NCI-H1105 treated with DMSO at 0.1 percent for 48 hours (cell line): ENCODE measurements at places on chromosomes 2 and 18.
A peak's percentile ranks its signal among the peaks of the same experiment; 100 is the strongest.

GRCh38 chr2:179622112-179622511 is 239.3 kb downstream of the ZNF385B start:
- DNase-seq: no peak

DNA sequence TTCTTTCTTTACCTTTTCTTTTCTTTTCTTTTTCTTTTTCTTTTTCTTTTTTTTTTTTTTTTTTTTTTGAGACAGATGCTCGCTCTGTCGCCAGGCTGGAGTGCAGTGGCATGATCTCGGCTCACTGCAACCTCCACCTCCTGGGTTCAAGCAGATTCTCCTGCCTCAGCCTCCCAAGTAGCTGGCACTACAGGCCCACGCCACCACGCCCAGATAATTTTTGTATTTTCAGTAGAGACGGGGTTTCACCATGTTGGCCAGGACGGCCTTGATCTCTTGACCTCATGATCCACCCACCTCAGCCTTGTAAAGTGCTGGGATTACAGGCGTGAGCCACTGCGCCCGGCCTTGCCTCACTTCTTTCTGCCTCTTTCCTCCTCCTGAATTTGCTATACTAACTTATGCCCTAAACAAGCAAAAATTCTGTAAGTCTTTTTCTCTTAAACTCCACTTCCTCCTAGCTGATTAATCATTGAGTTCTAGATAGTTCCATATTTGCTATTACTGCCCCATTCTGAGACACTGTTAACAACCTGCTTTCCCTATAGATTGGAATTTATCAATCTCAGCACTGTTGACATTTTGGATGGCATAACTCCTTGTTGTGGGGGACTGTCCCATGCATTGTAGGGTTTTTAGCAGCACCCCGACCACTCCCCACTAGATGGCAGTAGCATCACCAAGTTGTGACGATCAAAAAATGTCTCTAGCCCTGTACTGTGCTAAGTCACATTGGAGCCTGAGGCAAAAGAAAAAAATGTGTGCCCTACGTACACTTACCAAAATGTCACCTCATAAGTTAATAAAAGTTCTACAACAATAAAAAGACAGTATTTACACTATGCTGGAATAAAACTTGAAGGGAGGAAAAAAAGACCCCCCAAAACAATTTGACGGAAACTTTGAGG is 16.4 kb upstream of the THADA start:
- peak; percentile 66 for DNase-seq

- DNase-seq: no peak
These were observed 130.6 kb downstream of the CABLES1 start for GRCh38 chr18:23265682-23266399.

GRCh38 chr2:82027921-82028615 is 1723.5 kb upstream of the LRRTM1 start:
- no peak for DNase-seq

GRCh38 chr2:170147576-170147975 is 30.4 kb upstream of the MYO3B start:
- DNase-seq: no peak

DNA sequence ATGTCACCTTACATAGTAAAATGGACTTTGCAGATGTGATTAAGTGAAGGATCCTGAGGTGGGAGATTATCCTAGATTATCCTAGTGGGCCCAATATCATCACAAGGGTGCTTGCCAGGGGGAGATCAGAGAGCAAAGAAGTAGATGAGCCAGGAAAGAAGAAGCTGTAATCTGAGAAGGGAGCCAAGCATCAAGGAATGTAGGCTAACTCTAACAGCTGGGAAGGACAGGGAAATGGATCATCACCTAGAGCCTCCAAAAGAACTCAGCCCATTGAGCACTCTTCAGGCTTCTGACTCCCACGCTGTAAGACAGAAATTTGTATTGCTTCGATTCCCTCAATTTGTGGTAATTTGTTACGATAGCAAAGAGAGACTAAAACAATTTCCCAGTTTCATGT is 309.9 kb downstream of the LRP1B start:
- no peak for DNase-seq

DNA sequence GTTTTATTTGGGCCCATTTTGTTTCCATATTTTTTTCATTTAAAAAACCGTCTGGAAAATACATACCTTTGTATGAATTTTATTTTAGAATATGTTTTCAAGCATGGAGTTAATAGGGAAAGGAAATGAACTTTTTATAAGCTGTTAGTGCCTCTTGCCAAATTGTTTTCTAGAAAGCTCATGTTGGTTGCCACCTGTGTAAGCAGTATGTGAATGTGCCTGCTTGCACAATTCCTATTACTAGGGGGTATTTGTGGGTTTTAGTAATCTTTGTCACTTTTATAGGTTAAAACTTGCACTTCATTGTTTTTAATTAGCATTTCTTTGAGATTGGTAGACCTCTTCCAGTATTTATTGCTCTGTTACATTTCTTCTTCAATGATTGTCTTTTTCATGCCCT is 107.3 kb downstream of the TANC1 start:
- no peak for DNase-seq

DNA sequence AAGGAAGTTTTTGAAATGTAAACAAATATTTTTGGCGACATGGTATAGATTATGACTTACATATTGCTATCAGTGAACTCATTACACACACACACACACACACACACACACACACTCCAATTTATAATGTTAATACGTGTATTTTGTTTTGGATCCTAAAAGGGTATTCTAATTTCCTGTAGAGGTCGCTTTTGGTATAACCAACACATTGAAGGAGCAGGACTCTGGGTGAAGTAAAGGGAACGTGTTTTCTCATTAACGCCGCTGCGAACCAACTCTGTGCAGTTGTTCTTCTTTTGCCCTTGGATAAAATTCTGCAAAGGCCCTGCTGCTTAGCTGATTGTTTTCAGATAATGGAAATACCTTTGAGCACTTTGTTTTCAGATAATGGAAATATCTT is 190.4 kb downstream of the PMAIP1 start:
- DNase-seq: no peak

GRCh38 chr2:225117051-225117716 is 74.9 kb upstream of the DOCK10 start:
- DNase-seq: no peak

DNA sequence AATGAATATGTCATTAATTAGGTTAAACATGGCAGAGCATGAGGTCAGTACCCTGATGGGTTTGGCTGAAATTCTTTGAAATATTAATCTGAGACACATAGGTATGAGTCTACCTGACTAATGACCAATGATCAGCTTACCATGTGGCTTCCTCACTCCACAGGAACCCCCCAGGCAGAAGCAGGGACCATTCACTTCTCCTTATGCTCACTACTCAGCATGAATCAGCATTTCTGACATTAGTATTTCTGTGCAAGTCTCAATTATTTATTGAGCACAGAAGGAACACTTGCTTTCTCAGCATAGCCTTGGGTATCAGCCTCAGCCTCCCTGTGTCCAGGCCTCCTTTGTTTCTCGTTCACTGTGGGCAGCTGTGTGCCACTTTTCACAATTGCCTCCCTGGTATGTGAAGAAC is 9.3 kb upstream of the KCNE4 start:
- no peak for DNase-seq

DNA sequence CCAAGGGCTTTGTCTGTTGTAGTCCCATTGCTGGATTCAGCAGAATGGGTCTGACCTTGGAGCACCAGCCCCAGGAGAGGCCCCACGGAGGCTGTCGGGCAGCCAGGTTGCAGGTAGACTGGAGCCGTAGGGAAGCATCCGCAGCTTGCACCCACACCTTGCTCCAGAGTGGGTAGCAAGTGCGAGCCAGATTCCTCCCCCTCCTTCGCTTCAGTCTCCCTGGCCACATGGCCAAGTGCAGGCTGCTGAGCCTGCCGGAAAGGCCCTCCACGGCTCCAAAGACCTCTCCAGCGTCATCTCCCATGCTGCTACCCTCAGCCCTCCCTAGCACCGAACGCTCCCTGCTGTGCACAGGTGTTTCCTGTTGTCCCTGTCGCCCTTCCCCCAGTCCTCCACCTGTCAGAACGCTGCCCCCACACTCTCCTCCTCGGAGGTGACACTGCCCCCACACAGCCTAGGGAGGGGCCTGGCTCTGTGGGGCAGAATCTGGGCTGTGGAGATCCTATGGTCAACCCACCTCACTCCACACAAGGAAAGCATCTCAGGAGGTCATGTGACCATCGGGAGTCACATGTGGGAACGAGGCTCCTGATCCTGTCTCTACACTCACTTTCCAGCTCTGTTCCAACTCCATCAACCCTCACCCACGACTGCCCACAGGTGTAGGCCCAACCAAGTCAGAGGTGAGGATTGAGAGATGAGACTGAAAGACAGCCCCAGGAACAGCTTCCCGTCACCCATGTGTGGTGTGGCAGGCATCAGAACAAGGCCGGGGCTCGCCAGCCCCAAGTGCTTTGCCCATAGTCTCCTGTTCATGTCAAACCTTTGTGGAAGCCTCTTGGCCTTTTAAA is 8.3 kb downstream of the KCNF1 start:
- peak; percentile 30 for DNase-seq

- DNase-seq: no peak
These were observed 708.9 kb downstream of the RNF144A start for GRCh38 chr2:7626139-7626537.

DNA sequence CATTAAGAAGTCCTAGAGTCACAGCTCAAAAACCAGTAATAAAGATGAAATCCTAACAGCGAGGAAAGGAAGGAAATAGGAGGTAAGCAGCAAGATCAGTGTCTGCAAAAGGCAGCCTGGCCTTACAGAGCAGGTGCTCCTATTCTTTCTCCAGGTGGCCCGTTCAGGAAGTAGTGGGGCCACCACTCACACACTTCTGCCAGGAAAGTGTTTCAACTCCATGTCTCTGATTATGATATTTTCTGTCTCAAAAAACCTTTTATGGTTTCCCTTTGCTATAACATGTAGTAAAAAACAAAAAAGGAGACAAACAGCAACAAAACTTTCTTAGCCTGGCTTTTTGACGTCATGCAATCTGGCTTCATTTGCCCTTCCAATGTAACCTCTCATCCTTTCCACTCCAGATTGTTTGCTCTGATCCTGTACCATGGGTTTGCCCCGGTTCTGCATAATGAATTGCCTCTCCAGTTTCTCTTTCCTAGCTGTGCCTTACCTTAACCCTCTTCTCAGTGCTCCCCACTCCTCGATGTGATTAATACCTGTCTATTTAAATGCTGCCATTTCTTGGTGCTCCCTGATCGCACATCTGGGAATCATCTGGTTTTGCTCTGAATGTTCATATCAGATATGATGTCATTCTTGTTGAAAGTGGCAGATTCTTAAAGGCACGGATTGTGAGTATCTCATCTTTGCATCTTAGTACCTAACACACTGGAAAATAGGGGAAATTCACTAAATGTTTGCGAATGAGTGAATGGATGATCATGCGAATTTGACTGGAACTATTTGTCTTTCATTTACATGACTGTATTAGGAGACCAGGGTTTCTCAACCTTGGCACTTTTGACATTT is 50.6 kb upstream of the PTPRM start:
- DNase-seq: no peak

DNA sequence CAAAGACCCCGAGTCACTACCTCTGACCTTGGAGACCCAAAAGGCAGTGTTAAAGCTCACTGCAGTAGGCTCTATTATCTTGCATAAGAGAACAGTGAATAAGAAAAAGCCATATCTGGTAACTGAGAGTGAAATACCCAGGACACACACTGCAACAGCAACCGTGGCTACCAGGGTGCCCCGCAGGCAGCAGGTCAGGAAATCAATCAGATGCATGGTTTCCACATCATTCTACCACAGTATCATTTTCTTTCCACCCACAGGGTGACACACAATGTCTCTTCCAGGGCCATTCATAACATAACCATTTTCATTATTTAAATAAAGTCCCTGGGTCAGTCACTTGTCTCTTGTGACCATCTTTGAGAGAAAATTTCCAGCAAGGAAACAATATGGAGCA is 131.3 kb downstream of the CCBE1 start:
- DNase-seq: no peak

GRCh38 chr2:195151711-195152110 is 505.3 kb upstream of the SLC39A10 start:
- no peak for DNase-seq

GRCh38 chr2:176725873-176726645 is 456.8 kb downstream of the MTX2 start:
- no peak for DNase-seq

- peak; percentile 35 for DNase-seq
These were observed 1.6 kb downstream of the KCNJ3 start for GRCh38 chr2:154700136-154700535.

GRCh38 chr18:5628512-5629255 is 84.9 kb upstream of the EPB41L3 start:
- peak; percentile 19 for DNase-seq

GRCh38 chr2:227655454-227655853 is 11.2 kb upstream of the SCYGR5 start:
- no peak for DNase-seq

DNA sequence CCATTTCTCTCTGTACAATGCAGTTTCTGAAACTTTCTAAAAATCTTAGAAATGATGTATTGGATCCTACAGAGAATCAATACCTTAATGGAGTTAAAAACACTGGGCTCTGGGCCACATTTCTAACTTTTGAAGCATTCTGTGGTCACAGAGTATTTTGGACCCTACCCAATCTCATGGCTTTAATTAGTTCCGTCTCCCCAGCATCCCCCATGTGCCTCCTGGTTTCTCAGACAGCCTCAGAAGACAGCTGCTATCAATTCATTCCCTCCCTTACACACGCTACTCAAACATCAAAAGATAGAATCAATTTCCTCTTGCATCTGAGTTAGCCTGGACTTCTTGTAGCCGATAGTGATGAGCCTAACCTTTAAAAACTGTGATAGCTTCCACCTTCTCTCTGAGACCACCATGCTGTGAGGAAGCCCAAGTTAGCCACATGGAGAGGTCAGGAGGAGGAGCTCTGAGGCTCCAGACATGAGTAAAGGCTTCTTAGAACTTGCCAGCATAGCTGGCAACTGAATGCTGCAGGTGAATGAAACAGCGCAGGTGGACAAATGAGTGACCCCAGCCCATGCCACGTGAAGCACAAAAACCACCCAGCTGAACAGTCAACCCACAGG is 10.4 kb downstream of the ADCY3 start:
- DNase-seq: no peak

- DNase-seq: no peak
These were observed 61.1 kb upstream of the SP3 start for GRCh38 chr2:174026122-174026845.

- no peak for DNase-seq
These were observed 1.3 kb downstream of the TMEM17 start for GRCh38 chr2:62504657-62505056.

GRCh38 chr2:199462347-199462955 is 4.7 kb upstream of the SATB2 start:
- no peak for DNase-seq

GRCh38 chr18:76476665-76477561 is 18.1 kb downstream of the ZNF516 start:
- DNase-seq: no peak

- DNase-seq: peak; percentile 31
These were observed 391 bp downstream of the ZNF385B start for GRCh38 chr2:179861027-179861415.
